ENCODE measurements at places on chromosomes 5 and 9. TPM values are rescaled to one million over a fixed set of nuclear protein-coding genes. Genes with fewer than 3 reads are reported as not detected.
A peak's percentile ranks its signal among the peaks of the same experiment; 100 is the strongest.

Gene NCS1
- total RNA-seq, result 24.6 TPM

Gene TRIM52
- total RNA-seq, result 1.9 TPM

Gene IL4
- total RNA-seq, result not detected

- DNase-seq, result no peak
These were observed 26.4 kb upstream of the F2R start for GRCh38 chr5:76689321-76690036.

DNA sequence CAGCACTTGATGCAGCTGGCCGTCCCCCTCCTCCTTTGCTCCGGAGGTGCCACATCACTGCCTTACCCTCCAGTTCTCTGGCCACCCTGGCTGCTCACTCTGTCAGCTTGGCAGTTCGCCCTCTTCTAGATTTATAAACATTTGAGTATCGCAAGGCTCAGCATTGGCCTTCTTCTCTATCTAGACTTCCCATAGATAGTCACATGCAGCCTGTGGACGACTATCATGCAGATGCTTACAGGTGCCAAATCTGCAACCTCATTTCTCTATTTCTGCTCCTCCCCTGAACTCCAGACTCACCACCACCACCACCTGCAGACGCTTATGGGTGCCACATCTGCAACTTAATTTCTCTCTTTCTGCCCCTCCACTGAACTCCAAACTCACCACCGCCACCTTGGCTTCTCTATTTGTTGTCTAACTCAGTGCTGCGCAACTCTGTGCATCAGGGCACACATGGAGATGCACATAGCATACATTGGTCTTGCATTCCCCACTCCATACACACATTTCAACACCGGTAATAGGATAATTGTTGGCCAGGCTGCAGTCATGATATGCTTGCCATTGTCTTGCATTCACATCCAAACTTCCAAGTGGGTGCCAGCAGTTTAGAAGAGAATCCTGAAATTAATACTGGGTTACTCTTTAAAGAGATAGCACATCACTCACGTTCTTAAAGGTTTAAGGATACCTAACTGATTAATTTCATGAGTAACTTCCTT lies 1.9 kb upstream of the DAP start:
- DNase-seq, result no peak

DNA sequence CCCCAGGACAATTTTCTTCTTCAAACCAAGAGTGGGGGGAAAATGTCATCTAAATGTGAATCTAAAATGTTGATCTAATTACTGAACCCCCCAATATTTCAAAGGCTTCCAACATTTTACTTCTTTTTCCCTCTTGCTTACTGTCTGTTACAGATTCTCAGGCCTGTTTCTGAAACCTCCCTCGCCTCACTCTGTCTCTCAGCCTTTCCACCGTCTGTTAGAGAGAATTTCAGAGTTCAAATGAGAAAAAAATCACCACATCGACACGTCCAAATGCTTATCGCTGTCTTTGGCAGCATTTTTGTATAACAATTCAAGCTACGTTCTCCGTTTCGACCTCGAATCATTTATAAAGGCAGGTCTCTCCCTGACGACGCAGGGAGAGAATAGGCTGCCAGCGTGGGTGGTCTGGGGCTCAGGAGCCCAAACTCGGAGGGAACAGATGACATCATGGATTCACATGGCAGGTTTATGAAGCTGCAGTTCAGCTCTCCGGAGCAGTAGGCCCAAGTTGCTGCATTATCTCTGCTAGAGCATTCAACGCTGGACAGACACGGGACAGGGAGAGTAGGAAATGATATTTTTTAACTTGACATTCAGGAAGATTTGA lies 139.8 kb downstream of the GAS1 start:
- peak; percentile 37 for DNase-seq
